ENCODE measurements at places on chromosomes 6 and 20.

GRCh38 chr6:35014341-35014740 lies 125.3 kb downstream of the ANKS1A start:
- DNase-seq, result no peak

- no peak for DNase-seq
These were observed 140.9 kb downstream of the GJA10 start for GRCh38 chr6:90035047-90035723.

DNA sequence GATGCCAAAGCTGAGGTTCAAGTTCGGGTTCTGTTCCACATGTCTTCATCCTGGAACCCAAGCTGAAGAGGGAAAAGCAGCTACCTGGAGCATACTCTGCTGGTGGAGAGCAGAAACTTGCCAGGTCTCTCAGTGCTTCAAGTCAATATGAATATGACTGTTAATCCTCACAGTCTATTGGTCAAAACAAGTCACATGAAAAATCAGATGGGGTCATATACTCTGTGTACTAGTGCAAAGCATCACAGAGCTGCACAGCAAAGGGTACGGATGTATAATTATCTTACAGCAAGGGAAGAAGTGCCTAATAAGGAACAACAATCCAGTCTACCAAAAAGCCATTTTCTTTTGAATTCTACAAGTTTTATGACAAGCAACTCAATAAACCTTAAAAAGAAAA lies 11.6 kb downstream of the NCOA7 start:
- no peak for DNase-seq

GRCh38 chr20:63461104-63461763 lies 11.2 kb downstream of the KCNQ2 start:
- peak; percentile 91 for DNase-seq

GRCh38 chr20:2455771-2456497 lies 14.7 kb downstream of the SNRPB start:
- DNase-seq, result no peak

DNA sequence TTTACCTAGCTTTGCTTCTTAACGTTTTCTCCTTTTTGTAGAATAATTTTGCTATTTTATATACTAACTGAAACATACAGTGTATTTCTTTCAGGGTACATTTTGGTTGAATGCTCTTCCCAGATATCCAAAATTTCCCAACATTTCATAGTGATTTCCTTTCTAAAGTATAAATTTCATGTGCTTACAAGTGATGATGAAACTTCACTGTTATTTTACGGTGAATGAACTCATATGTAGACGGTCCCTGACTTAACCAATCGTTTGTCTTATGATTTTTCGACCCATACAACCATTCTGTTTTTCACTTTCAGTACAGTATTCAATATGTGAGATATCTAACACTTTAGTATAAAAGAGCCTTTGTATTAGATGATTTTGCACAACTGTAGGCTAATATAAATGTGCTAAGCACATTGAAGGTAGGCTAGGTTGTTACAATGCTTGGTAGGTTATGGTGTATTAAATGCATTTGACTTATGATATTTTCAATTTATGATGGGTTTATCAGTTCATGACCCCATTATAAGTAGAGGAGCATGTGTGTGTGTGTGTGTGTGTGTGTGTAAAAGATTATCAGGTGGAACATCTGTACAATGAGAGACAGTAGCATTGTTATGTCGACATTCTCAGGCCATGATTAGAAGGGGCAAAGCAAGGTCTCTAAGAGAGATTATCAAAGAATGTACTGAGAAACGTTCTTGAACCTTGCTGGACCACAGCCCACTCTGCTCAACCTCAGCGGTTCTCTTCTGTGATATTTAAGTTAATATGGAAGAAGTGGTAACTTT lies 20.9 kb downstream of the HIVEP1 start:
- no peak for DNase-seq

GRCh38 chr6:157741948-157742556 lies 81.0 kb upstream of the SNX9 start:
- DNase-seq, result no peak

DNA sequence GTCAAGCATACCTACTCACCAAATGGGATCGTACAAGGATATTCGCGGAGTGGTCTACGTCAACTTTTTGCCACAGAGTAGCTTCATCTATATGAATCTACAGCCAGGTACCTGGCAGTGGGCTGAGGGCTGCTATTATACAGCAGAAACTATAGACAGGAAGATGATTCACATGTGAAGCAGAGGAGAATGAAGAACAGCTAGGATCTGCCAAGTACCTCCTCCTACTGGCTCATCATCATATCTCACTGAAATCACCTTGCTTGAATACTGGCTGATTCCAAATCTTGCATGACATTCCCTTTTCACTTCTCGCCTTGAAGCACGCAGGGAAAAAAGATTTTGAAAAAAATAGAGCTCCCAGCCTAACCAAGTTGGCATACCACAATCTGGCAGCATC lies 488.7 kb upstream of the NRSN1 start:
- no peak for DNase-seq

DNA sequence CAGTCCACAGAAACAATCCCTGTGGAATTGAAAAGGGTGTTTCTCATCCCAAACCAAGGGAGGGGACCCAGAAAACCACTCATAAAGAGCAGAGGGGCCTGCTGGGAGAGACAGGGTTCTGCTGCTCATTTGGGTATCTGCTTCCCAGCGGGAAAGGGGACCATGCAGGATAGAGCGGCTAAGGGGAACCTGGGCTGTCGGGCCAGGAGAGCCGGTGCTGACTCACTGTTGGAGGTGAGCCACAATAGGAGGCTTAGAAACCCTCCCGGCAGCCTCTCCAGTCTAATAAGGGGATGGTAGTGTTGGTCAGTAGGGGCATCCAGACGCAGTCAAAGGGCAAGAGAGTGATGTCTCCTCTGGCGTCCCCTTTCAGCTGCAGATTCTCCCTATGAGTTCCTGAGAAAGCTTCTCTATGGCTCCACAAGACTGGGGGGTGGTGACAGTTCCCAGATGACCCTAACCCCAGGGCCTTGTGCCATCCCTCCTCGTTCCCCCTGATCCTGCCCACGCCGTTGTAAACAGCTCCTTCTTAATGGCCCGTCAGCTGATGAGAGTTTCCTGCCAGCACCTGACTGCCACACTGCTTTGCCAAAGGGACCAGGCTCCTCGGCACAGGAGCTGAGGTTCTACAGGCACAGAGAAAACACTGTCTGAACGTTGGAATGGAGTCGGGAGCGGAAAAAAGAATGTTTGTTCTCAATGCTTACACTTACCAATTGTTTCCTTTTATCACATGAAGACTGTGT lies 646.1 kb upstream of the DEFB115 start:
- DNase-seq, result no peak

DNA sequence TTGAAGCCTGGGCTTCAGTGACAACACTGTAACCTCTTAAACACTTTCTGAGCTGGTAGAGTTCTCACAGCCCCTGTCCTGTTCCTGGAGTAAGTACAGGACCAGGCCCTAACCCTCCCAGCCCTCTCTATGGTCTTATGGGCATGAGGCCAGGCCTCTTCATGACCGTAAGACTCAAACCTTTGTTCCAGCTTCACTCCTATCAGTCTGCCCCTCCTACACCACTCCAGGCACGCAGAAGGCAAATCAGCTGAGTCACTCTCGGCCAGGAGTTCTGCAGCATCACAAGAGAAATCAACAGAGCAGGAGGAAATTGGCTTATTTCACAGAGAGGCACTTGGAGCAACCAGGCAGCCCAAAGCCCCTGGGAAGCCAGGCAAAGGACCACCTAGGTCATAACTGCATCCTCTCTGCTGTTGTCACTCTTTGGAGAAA lies 25.3 kb upstream of the CHD6 start:
- no peak for DNase-seq

DNA sequence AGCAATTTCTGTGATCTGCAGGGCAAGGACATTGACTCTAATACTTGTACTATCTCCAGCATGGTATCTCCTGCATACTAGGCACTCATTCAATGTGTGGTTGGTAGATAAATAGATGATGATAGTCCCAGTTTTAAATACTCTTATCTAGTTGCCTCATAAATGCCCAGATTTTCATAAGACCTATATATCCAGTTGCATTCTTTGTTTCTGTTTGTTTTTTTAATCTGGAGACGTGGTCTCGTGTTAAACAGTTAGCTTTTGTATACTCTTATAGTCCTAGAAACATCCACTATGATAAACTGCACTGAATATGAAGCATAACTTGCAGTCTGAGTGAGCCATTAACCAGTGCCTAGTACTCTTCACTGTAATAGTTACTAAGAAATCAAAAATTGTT lies 35.5 kb upstream of the SUMO4 start:
- no peak for DNase-seq

DNA sequence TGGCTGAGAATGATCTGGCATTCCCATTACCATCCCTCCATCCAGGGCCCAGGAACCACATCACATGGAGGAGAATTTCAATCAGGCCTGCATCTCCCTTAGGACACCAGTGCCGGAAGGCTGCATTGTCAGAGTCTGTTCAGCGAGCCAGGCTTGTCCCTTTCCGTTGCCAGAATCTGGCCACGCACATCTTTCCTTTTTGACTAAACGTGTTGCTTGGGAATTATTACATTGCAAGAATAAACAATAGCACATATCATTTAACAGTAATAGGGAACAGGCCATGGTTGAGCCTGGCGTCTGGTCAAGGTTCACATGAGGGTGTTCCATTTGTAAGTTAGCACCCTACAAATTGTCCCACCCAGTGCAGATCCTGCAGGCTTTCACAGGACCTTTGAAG lies 42.8 kb downstream of the SOBP start:
- DNase-seq, result no peak

- no peak for DNase-seq
These were observed 31.6 kb downstream of the WASF1 start for GRCh38 chr6:110147870-110148269.

DNA sequence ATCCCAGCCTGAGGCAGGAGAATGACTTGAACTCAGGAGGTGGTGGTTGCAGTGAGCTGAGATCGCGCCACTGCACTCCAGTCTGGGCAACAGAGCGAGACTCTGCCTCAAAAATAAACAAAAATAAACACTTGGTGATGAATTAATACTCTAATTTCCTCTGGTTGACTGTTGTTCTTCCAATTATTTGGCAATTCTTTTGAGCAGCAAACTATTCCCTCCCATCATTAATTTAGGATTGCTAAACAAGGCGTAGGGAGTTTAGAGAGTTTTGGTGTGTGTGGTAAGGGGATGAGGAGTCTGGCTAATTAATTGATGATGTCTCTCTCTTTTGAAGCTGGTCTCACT lies 2.7 kb upstream of the ID1 start:
- DNase-seq, result no peak

DNA sequence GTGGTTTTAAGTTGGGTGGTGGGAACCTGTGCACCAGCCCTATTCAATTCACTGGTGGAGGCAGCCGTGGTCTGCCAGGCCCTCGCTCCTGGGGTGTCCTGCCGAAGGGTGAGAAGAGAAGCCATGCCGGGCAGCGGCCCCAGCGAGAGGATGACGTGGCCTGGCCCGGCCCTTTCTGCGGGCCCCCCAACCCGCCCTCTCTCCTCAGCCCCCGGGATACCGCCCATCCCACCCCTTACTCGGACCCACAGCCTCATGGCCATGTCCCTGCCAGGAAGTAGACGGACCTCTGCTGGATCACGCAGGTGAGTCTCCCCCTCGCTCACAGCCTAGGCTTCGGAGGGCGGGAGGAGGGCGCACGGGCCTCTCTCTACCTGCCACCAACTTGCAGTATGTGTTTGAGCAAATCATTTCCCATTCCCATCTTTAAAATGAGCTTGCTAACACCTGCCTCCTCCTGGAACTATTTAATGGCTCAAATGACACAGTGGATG lies 30.1 kb downstream of the SNPH start:
- no peak for DNase-seq

GRCh38 chr6:125863023-125863422 lies 72.3 kb downstream of the NCOA7 start:
- no peak for DNase-seq

GRCh38 chr6:7528565-7528964 lies 12.9 kb upstream of the DSP start:
- DNase-seq, result no peak

- DNase-seq, result no peak
These were observed 248.6 kb downstream of the HIVEP2 start for GRCh38 chr6:142696123-142697000.

DNA sequence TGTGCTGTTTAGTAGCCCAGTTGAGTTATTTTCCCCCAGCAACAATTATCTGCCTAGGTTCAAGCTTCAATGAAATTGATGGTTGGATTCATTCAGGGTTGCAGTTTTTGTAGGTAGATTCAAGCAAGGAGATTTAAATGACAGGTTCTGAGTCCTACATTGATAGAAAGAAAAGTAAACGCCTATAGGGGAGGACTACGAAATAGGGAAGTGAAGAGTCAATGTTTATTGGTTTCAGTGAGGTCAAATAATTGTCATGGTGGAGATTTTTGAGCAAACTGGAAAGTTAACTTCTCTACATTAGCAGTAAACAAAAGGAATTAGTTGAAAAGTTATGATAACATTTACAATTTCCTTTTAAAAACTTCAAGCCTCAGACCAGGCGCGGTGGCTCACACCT lies 734 bp upstream of the WFDC13 start:
- no peak for DNase-seq

DNA sequence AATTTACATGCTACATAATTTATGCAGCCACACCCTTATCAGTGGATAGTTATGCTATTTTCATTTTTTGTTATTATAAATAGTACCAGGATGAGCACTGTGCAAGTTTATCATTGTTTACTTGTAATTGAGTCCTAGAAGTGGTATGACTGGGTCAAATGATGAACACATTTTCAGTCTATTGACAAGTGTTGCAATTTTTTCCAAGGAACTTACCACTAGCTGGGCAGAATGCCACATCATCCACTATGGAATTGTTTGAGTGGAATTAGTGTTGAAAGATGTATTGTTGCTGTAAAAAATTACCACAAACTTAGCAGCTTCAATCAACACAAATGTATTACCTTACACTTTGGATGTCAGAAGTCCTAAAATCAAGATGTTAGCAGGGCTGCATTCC lies 38.1 kb upstream of the OPN5 start:
- DNase-seq, result no peak

DNA sequence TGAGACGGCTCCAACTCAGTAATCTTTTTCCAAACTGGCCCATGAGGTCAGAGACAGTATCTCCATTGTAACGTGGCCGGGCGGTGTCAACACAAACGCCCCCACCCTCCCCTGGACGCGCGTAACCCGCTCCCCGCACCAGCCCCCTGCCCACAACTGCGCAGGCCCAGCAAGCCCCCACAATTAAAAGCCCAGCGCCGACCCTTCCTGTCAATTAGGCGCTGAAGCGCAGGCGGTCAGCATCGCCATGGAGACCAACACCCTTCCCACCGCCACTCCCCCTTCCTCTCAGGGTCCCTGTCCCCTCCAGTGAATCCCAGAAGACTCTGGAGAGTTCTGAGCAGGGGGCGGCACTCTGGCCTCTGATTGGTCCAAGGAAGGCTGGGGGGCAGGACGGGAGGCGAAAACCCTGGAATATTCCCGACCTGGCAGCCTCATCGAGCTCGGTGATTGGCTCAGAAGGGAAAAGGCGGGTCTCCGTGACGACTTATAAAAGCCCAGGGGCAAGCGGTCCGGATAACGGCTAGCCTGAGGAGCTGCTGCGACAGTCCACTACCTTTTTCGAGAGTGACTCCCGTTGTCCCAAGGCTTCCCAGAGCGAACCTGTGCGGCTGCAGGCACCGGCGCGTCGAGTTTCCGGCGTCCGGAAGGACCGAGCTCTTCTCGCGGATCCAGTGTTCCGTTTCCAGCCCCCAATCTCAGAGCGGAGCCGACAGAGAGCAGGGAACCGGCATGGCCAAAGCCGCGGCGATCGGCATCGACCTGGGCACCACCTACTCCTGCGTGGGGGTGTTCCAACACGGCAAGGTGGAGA lies at the start of the genes HSPA1A and HSPA1L:
Gene HSPA1A, plus strand, starts transcription at position 519 of the 814 bp plus-strand sequence. Its CDS starts 214 bp downstream, at position 733.
Gene HSPA1L, minus strand, starts transcription at position 259 of the 814 bp plus-strand sequence. CDS start 3,311 bp downstream, outside the sequence.
- DNase-seq, result peak; percentile 83
